Glomerular endothelial cell (primary cell): ENCODE measurements at places on chromosomes 2 and 18. TPM values are rescaled to one million over a fixed set of nuclear protein-coding genes. Genes with fewer than 3 reads are reported as not detected.

DNA sequence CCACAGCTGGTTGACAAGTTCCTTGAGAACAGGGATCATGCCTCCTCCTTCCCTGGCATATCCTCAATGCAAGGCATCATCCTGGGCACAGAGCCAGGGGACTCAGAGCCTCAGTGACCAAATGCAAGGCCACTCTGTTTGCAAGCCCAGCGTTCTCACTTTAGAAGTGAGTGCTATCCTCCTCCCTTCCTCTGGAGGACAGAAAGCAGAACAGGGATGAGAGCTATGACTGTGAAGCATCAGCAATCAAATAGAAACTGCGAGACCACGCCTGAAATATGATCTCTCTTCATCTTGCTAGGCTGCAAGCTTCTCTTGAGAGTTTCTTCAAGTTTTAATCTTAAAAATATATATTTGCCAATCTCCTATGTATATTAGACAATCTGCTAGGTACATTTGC, 119.8 kb downstream of the LRATD1 start:
- no peak for DNase-seq

GRCh38 chr2:126658905-126659561, 3.1 kb downstream of the GYPC start:
- DNase-seq, result peak; percentile 14

GRCh38 chr2:239157771-239158170, 243.0 kb downstream of the HDAC4 start:
- no peak for DNase-seq

DNA sequence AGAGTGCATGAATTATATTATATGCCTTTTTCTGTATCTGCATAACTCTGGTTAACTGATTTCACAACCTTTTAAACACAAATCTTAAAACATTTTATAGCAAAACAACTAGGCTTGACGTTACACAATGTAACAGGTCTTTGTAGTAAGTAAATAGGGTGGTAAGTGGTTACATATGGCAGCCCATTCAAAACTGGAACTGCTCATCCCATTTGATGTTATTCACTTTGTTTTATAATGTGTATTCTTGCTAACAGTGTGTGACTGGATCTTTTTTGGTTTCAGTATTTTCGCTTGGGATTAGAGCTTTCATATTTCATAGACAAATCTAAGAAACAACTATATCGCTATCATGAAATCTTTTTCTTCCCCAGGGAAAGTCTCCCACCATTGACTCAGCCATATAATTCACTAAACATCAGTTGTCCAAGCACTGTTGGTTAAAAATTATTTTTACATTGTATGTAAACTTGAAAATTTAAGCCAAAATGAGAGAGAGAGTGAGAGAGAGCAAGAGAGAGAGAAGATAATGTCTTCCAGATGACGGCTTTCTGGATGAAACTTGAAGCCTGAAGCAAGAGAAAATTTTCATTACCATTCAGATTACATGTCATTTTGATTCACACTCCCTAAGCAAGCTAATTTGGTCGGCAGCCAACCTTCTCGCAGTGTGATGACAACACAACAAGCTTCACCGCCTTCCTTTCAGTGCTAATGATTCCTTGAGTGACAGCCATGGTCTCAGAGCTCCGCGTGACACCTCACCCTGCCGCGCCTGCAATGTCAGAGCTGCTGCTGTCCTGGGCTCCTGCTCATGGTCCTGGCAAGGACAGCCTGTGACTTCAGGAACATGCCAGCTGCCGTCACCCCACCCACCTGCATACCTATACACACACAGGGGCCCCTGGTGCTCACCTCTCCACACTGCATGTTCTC, 946.9 kb upstream of the SOX11 start:
- DNase-seq, result no peak

Gene ADGRF3
- total RNA-seq, result 0.06 and 0.58 TPM in 2 replicates

GRCh38 chr2:106020032-106020431, 174.1 kb downstream of the UXS1 start:
- DNase-seq, result no peak

Gene PTH2R
- total RNA-seq, result 0.97 TPM in 1 of 2 replicates, not detected in the other

Gene IMPA2
- total RNA-seq, result 2.5 and 2.7 TPM in 2 replicates

Gene CFAP65
- not detected in 2 replicates for total RNA-seq

Gene UGT1A10
- not detected in 2 replicates for total RNA-seq
